Activated naive CD8-positive, alpha-beta T cell treated with anti-CD3 and anti-CD28 coated beads, Interleukin-2, amount 50 U/mL, for 16 hours (primary cell): ENCODE measurements at places on chromosomes 3 and 15.

GRCh38 chr15:91126080-91126479, 26.0 kb downstream of the SV2B start:
- DNase-seq, result no peak

DNA sequence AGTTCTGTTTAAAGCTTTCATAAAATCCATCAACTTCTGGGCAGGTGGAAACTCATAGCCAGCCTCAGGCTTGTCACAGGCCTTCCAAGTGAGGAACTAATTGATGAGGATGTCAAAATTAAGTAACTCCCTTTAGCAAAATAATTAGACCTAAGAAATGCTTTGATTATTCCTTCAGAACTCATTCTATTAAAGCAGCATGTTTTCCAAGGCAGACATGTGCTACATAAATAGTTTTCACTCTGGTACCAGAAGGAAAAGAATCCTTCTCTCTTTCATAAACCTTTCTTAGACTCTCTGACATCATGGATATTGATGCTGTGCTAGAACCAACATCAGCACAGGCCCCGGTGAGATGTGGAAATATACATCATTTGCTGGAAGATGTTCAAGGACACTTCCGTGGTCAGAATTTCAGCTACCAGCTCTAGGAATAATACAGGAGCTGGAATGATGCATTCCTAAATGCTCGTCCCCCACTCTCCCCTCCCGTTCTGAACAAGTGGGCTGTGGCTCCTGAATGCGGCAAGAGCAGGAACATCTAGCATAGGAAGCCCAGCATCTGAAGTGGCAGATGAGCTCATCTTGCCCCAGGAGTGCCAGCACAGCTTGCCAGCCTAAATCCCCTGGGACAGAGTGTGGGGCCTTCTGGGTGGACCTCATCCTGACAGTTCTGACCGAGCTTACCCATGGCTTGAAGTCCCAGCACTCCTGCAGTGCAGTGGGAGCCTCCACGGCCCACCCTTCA, 82.4 kb downstream of the WWTR1 start:
- DNase-seq, result no peak

GRCh38 chr3:81666502-81667121, 94.8 kb downstream of the GBE1 start:
- no peak for DNase-seq

GRCh38 chr15:85534031-85534430, 153.6 kb downstream of the AKAP13 start:
- DNase-seq, result no peak

DNA sequence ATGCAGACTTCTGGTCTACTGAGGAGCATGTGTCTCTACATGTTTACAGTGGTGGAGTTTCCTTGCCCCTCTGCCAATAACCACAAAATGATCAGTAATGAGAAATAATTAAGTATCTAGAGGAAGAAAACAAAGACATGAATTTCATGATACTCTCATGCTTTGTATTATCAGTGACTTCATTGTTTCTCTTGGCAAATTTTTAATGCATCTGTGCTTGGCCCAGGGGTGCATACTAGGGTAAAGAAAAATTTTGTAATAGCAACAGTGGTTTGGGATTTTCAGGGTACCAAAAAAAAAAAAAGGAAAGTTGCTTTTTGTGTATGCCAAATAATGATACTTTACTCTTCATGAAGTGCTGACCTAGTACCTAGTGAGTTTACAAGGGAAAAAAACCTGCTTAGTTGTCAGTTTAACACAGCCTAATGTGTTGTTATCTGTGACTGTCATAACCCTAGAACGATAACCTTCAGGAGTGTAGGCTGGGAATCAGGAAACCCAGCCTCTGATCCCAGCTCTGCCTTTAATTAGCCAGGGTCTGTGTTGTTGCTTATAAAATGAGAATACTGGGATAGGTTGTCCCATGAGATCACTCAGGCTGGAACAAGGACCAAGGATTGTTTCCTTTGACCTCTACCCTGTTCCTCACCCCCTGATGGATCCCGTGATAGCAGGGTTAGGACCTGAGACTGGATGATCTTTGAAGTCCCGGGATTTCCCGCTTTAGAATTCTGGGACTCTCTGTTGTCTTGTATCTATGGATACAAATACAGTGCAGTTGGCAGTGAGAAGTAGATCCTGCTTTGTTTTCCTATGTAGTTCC, 117.5 kb downstream of the CMSS1 start:
- DNase-seq, result no peak

DNA sequence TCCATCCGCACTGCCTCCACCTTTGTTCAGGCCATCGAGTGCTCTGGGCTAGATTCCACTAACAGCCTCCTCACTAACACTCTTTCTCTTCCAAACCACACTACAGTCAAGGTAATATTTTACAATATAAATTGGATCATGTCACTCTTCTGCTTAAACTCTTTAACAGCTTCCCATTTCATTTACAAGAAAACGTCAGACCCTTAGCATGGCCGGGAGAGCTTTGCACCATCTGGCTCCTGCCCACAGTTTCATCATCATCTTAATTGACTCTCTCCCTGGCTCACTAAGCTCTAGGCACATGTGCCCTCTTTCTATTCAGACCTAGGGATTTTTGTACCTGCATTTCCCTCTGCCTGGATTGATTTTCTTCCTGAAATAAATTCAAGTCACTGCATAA, 354.7 kb downstream of the FGF12 start:
- DNase-seq, result no peak

DNA sequence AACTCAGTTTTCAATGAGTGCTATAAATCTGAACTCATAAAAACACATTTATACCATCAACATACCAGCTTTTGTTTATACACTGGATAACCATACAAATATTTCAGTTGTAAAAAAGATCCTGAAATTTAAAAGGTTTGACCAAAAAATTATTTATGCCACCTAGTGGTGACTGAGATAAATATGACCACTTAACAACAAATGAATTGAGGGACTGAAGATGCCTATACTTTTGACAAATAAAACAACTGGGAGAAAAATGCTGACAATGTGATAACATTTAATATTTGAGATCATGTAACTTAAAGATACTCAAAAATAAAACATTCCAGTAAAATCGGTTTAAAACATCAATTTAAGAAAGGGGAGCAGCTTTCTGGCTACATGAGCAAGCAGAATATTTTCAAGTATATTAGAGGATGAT, 30.4 kb downstream of the ATG3 start:
- no peak for DNase-seq

DNA sequence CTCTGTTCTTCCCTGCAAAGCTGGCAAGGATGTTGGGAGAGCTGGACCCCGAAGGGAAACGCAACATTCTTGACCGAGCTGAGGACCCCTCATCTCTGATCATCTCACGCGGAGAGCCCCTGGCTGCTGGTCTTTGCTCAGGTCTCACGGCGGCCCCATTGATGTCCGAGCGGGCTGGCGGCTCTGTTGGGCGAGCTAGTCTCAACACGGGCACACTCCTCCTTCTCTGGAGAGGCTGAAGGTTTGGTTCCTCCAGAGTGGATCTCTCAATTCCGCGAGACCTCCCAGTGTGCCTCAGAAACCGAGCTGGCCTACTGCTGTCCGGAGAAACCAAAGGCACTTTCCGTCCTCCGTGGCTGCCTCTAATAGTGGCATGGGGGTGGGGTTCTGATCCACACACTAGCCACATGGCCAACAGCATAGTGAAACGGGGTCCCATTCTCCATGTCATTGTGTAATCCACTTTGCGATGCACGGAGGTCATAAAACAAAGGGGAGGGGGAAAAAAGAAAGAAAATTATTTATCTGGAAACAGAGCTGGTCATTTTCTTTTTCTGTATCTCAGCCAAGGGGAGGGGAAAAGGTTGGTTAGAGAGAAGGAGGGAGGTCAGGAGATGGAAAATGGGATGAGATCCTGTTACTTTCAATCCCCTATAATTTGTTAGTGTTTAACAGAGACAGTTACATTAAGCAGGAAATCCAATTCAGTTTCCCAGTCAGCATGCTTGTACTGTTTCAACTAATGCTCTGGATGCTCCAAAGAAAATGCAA, 1.3 kb downstream of the CCDC80 start:
- no peak for DNase-seq

DNA sequence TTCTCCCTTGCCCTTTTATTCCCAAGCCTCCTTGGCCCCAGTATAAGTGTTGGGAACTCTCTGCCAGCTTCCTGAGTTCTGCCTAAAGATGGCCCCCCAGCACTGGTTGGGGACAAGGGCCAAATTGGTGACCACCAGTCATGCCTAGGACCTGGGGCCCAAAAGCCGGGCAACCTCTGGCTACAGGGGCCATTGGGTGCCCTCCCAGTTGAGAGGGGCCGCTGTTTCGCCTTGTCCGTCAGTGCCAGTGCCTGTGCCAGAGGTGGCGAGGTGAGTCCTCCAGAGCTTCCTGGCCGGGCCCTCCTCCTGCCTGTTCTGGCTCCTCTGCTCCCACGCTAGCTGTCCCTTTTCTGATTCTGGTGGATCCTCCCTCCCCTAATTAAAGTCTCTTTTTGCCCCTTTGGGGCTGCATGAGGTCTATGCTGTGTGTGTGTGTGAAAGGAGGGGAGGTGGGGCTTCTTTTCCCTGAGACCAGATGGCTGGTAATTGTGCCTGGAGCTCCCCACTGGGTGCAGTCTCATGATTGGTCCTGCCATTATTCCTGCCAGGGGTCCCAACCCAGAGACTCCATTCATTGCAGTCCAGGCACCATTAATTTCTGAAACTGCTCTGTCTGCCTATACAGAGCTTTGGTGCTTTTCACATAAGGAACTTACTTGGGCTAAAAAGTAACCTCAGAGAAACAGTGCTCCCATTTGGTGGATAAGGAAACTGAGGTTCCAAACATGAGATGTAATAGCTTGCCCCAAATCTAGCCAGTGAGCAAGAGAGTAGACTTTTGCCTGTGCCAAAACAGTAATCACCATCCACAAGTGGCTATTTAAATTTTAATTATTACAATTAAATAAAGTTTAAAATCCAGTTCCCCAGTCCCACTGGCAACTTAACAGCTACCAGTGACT, 3.1 kb upstream of the TTLL3 start:
- no peak for DNase-seq

GRCh38 chr3:119333773-119334509, 39.8 kb downstream of the ARHGAP31 start:
- no peak for DNase-seq

DNA sequence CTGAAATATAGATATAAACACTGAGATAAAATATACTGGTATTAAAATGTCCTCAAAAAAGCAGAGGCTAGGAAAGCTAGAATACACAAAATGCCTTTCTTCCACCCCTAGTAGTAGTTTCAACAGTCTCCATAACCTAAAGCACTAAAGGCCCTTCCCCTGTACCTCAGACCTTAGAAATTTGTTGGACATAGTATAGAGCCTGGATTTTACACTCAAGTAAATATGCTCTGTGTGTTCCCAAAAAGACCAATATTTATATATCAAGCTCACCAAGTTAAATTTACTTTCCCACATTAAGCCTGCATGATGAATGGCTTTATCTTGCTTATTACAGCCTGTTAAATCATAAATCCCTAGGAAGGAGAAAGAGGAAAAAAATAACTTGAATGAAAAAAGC, 378.7 kb upstream of the AZI2 start:
- DNase-seq, result no peak

DNA sequence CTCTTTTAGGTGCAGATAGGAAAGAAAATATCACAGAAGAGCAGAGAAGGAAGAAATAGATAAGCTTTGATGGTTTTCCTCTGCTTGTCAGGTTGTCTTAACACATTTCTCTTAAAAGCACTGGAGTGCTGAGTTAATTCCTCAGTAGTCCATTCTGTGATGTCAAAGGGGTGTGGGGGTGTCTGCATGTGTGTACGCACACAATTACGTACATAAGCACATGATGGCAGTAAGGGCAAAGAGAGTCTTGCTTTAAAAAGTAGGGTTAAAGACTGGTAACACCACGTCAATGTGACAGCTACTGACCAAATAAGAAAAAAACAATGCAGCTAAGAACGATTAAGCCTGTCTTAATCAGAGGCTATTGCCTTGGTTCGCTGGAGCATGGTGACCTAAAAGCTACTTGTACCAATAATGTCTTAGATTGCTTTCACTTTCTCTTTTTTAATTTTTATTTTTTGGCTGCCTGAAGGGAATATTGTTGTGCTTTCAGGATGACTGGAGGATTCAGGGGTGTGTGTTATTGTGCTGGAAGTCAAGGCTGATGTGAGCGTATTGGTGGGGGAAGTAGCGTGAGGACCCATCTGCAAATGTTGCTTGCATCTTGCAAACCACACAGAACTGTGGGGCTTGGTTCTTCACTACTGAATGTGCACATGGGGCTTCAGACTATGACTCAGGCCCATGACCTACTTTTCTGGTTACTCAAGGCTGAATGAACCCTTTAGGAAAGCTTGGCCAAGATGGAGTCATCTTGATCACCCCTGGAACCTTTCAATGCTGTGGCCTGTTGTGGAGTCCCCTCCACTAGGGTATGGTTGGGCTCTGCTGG, 417.8 kb upstream of the TPM1 start:
- DNase-seq, result no peak

- DNase-seq, result no peak
Observed at GRCh38 chr3:51620543-51620942, 50.5 kb upstream of the TEX264 start.

GRCh38 chr15:99566157-99566897, 543 bp downstream of the MEF2A start:
- DNase-seq, result no peak

DNA sequence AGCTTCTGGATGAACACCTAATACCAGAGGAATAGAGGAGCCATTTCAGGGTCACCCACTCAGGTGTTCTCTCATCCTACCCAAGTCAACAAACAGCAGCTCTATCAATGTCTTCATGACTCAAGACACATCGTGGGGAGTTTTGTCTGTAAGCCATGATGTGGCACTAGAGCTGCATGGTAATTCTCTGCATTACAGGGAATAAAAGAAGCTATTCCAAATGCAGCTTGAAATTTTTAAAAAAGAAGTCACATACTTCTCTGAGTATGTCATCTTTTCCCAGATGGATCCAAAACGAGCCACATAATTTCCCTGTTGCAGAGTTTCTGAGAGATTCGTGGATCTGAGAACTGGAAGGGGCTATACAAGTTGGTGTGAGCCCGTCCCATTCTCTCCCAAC, 6.1 kb upstream of the THSD4 start:
- DNase-seq, result no peak

- no peak for DNase-seq
Observed at GRCh38 chr3:112074006-112074405, 12.2 kb upstream of the C3orf52 start.

- DNase-seq, result no peak
Observed at GRCh38 chr3:57893668-57894067, 114.6 kb upstream of the FLNB start.

DNA sequence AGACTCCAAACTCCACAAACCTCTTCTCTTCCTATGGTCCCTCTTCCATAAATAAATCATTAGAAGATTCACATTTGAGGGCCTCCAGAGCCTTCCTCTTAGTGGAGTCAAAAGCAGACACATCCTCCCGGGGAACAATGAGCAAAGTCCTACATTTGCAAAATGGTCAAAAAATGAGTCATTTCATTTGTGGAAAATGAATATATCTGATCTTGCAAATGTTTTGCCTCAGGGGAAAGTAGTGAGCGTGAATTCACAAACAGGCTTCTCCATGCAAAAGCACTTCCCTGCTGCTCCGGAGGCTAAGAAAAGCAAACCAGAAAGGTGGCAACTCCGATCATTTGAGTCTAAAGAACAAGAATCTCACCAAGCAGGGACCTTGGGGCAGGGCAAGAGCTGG, 86.7 kb upstream of the IQSEC1 start:
- DNase-seq, result no peak

GRCh38 chr15:37973856-37974255, 39.4 kb downstream of the TMCO5A start:
- DNase-seq, result no peak

- no peak for DNase-seq
Observed at GRCh38 chr15:61768131-61768530, 292.1 kb downstream of the VPS13C start.
